ENCODE measurements at places on chromosomes 16 and 17. TPM values are rescaled to one million over a fixed set of nuclear protein-coding genes. Genes with fewer than 3 reads are reported as not detected.

Gene SCARF1
- 0.16 TPM for total RNA-seq

Gene BTBD17
- total RNA-seq, result not detected

Gene PRAC2
- total RNA-seq, result not detected

Gene PRSS33
- not detected for total RNA-seq

Gene EFNB3
- 3.2 TPM for total RNA-seq

Gene TMEM220
- total RNA-seq, result 2.3 TPM

Gene ECI1
- 66.1 TPM for total RNA-seq

Gene KRTAP2-3
- total RNA-seq, result 0.15 TPM
